ENCODE measurements at places on chromosomes 7 and 10.

GRCh38 chr10:119207713-119208552 lies 562 bp downstream of the GRK5 start:
- no peaks in the 10 kb centered on the region for H3K36me3 ChIP-seq
- peaks cover 18% of the 10 kb centered on the region for H3K4me1 ChIP-seq
- peak; percentile 58 for DNase-seq
- peak overlapping the region; percentile 59 for H3K4me3 ChIP-seq

DNA sequence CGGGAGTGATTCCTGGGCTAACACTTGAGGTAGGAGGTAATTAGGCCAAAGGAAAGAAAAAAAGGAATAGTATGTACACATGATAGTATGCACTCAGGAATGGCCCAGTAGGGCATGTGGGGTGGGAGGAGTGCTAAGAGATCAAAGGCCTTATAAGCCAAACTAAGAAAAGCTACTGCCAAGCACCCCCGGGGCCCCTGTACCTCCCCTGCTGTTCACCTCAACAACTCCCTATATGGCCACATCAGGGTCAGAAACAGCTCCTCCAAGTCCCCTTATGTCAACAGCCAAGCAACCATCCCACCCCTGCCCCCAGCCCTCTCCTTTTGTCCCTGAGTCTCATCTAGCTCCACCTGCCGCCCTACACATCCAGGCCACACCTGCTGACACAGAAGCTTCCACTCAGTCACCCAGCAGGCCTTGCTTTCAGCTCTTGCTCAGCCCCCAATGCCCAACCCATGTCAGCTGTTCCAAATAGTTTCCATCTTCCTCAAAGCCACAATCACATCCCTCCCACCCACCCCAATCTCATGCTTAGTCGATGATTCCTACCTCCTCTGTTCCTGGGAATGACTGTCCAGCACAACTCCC lies 80.2 kb downstream of the SORBS1 start:
- H3K27ac ChIP-seq: no peak overlapping the region
- no peaks in the 10 kb centered on the region for H3K36me3 ChIP-seq
- peaks cover 13% of the 10 kb centered on the region for H3K4me1 ChIP-seq
- no peaks in the 10 kb centered on the region for H3K27me3 ChIP-seq

DNA sequence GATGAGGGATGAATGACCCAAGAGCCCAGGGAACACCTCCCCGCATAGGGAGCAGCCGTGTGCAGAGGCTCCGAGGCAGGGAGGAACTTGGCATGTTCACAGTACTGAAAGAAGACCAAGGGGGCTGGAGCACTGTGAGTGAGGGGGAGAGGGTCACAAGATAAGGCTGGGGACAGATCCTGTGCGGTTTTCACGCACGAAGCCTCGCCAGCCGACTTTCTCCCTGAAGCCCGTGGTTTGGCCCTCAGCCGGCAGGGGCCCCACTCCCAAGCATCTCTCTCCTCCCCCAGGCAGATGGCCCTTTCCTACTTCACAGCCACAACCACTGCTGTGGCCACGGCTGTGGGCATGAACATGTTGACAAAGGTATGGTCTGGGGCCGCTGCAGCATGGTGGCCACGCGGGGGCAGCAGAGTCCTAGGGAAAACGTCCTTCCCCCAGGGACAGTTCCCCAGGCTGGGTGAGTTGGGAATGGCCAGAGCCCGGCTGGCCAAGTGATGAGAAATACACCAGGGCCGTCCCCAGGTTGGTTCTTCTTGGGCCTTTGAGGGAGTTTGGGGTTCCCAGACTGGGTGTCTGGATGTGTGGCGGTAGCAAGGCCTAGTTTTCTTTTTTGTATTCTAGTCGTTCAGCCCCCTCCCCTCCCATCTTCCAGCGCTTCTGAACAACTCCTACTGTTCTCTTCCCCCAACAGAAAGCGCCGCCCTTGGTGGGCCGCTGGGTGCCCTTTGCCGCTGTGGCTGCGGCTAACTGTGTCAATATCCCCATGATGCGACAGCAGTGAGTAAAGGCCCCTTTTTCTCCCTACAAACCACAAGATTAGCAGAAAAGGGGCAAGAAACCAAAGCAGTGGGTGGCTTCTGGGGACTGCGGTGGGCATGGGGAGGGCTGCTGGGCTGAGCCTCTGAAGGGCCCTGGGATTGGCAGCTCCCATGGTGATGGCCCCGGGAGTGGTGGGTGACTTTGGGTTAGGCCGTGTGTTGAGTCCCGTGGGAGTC lies 14.4 kb upstream of the WBP1L start:
- peaks cover 46% of the 10 kb centered on the region for H3K36me3 ChIP-seq
- H3K4me1 ChIP-seq: no peaks in the 10 kb centered on the region
- H3K27ac ChIP-seq: peak overlapping the region; percentile 15
- DNase-seq: peak; percentile 73
- H3K27me3 ChIP-seq: no peaks in the 10 kb centered on the region
- no peak overlapping the region for H3K4me3 ChIP-seq

- H3K4me1 ChIP-seq: no peaks in the 10 kb centered on the region
- no peak overlapping the region for H3K27ac ChIP-seq
- no peaks in the 10 kb centered on the region for H3K36me3 ChIP-seq
- H3K27me3 ChIP-seq: no peaks in the 10 kb centered on the region
- DNase-seq: no peak
Observed at GRCh38 chr10:31036209-31036608, 4.5 kb upstream of the ZNF438 start.

GRCh38 chr7:43278088-43278644 lies 165.7 kb downstream of the HECW1 start:
- DNase-seq: no peak
- H3K4me1 ChIP-seq: no peaks in the 10 kb centered on the region
- H3K36me3 ChIP-seq: no peaks in the 10 kb centered on the region

DNA sequence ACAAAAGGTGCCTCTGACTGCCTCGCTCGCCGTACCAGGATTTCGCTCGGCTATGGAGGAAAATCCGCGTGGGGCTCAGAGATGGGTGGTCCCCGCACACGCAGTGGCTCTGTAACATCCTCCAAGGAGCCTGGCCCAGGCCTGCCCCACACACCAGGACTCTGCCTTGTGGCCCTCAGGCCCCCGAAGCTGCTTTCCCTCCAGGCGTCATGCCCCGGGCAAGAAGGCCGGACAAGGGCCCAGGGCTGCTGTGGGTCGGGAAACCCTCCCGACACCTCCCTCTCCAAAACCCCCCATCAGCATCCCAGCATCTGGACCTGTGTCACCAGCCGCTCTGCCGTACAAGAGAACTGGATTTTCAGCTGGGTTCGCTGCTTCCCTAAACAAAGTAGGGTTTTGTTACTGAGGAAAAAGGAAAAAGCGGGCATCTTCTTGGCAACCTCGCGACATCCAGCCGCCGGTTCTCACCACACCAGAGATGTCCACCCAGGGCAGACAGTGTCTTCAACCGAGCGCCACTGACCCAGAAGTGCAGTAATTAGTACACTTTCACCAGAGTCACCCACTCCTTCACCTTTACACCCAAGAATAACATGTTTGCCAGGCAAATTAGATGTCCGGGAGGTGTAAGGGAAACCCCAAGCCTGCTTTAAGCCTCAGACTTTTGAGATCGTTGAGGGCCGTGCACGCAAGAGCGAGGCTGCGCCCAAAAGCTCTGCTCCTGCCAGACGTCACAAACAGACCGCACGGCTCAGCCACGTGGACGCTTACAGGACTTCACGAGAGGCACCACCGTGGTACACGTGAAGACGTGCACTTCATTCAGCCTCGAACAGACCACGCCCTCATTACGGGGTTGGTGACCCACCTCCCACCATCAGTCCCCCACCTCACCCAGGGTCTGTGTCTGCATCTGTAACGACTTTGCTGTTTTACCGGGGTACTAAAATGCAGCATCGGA lies 62.2 kb downstream of the DIP2C start:
- H3K36me3 ChIP-seq: peaks cover 28% of the 10 kb centered on the region
- H3K27ac ChIP-seq: peak overlapping the region; percentile 38
- no peak overlapping the region for H3K4me3 ChIP-seq

DNA sequence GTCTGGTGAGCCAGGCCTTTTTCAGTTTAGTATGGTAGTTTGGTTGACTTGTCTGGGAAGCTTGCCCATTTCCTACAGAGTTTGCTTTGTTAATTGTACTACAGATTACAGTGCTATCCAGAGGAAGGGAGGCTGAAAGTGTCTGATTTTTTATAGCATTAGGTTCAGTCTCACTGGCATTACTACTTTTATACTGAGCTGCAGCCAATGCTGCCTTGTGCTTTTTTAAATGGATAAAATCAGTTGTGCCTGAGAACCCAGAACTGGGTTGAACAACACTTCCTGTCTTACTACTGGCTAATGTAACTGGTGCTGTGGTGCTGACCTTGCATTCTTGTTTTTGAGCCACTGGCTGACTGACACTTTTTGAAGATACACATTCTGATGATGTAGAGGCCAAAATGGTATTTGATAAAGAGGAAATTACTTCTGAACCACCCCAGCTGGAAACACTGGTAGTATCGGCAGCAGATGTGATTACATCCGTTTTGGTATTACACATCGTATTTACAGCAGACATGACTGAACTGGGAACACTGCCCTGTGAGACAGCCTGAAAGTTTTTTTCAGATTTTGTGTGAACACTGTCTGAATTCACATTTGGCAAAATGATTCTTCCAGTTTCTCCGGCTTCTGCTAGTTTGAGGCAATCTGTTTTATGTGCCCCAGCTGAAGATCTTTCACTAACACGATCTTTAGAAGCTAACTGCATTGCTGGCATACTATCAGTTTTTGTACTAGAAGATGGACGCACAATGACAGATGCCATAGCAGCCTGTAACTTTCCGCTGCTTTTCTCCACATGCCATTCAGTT lies 74.1 kb downstream of the NRBF2 start:
- no peak overlapping the region for H3K4me3 ChIP-seq
- DNase-seq: no peak
- peaks cover 4% of the 10 kb centered on the region for H3K36me3 ChIP-seq
- peaks cover 15% of the 10 kb centered on the region for H3K4me1 ChIP-seq
- H3K27me3 ChIP-seq: no peaks in the 10 kb centered on the region

- H3K36me3 ChIP-seq: no peaks in the 10 kb centered on the region
- no peak overlapping the region for H3K27ac ChIP-seq
- no peak for DNase-seq
- H3K4me3 ChIP-seq: no peak overlapping the region
- no peaks in the 10 kb centered on the region for H3K27me3 ChIP-seq
Observed at GRCh38 chr10:112005044-112005443, 178.5 kb downstream of the GPAM start.

DNA sequence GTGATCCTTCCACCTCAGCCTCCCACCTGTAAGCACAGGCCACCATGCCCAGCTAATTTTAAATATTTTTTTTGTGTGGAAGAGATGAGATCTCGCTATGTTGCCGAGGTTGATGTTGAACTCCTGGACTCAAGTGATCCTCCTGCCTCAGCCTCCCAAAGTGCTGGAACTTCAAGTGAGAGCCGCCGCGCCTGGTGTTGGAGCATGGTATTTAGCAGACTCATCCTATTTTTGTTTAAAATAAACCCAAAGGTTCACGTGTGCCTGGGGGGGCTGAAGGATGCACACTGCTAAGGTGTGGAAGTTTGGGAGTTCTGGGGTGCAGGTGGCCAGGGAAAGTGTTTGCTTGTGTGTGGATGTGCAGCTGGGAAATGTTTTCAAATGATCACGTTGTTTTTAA lies 18.1 kb downstream of the PDGFA start:
- DNase-seq: no peak
- H3K36me3 ChIP-seq: peaks cover 2% of the 10 kb centered on the region
- H3K4me1 ChIP-seq: peaks cover 6% of the 10 kb centered on the region
- H3K4me3 ChIP-seq: no peak overlapping the region
- H3K27me3 ChIP-seq: no peaks in the 10 kb centered on the region
- no peak overlapping the region for H3K27ac ChIP-seq

DNA sequence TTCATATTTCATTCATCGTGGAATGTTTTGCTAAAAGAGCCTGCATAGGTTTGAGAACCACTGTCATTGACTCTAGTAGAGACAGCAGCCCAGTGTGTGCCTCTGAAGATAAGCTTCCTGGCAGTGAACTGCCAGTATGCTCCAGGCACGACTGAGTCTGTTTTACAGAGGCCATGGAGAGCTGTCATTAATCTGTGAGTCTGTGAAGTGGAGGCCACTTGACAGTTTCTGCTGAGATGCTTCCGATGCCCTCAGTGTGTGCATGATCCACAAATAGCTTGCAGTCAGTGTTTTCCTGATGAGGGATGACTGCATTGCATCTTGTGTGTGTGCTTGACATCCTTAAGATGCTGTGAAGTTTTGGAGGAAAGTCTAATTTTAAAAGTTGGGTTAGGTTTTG lies 162.2 kb downstream of the PFKFB3 start:
- H3K36me3 ChIP-seq: no peaks in the 10 kb centered on the region
- peaks cover 5% of the 10 kb centered on the region for H3K4me1 ChIP-seq
- H3K4me3 ChIP-seq: no peak overlapping the region
- H3K27me3 ChIP-seq: no peaks in the 10 kb centered on the region

DNA sequence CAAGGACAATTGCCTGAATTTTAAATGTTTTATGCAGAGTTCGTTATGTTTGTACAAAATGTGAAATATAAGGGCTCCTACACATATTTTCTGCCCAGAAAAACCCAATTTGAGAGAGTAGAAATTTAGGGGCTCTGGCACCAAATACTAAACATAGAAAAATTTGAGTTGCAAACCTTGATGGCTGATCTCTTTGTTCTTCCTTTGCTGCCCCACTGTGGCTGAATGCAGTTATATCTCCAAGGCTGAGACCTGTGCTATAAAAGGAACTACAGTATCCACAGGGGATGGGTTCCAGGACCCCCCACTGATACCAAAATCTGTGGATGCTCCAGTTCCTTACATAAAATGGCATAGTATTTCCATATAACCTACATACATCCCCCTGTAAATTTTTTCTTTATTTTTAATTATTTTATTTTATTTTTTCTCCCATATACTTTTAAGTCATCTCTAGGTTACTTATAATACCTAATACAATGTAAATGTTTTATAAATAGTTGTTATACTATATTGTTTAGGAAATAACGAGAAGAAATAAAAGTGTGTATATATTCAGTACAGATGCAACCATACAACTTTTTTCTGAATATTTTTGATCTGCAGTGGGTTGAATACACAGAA lies 22.5 kb downstream of the CFAP43 start:
- H3K4me3 ChIP-seq: no peak overlapping the region
- H3K27ac ChIP-seq: no peak overlapping the region
- H3K4me1 ChIP-seq: no peaks in the 10 kb centered on the region
- no peaks in the 10 kb centered on the region for H3K27me3 ChIP-seq
- H3K36me3 ChIP-seq: no peaks in the 10 kb centered on the region
- DNase-seq: peak; percentile 17

- no peak overlapping the region for H3K27ac ChIP-seq
- no peak for DNase-seq
- no peaks in the 10 kb centered on the region for H3K27me3 ChIP-seq
- no peak overlapping the region for H3K4me3 ChIP-seq
Observed at GRCh38 chr10:97577701-97578100, 5.1 kb downstream of the ANKRD2 start.
